Ureter (tissue), 1 donor: ENCODE measurements at places on chromosomes 13 and 19.
A peak's percentile ranks its signal among the peaks of the same experiment; 100 is the strongest.

- DNase-seq, result no peak
These were observed 125.9 kb downstream of the ZDHHC20 start for GRCh38 chr13:21333186-21333585.

GRCh38 chr13:79663435-79663834 lies 182.5 kb downstream of the NDFIP2 start:
- no peak for DNase-seq

DNA sequence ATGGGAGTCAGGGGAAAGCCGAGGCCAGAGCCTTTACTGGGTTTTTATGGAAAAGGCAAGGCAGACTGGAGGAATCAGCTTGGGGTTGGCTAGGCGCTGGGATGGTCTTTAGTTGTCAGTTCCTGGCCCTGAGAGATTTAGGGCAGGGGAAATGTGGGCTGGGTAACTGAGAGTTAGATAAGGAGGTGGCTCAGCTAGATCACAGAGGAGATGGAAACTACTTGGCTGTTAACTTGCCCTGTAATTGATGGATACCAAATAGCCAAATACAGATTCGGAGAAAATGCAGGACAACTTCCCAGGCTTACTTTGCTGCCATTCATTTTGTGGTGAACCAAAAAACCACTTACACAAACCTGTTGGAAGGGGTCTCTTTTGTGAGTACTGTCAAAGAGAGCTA lies 54.0 kb downstream of the LRCH1 start:
- no peak for DNase-seq

DNA sequence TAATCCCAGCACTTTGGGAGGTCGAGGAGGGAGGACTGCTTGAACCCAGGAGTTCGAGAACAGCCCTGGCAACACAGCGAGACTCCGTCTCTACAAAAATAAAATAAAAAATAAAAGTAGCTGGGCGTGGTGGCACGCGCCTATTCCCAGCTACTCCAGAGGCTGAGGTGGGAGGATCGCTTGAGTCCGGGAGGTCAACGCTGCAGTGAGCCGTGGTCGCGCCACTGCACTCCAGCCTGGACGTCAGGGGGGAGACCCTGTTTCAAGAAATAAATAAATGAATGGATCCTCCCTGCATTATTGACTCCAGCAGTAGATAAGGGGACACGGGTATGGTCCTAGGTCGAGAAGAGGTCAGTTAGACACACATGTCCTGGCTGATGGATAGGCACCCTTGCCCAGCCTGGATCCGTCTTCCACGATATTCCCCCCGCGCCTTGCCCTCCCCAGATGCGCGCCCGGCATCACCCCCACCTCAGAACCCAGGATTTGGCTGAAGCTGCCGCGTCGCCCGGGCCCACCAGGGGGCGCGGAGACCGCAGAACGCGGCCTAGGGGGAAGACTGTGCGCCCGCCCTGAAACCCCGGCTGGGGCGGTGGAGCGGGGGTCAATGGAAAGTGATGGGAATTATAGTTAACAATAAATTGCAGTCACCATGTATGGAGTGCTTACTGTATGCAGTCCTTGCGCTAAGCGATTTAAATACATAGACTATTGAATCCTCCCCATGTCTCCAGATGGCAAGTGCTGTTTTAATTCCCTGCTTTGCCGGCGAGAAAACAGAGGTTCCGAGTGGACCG lies 2.1 kb upstream of the HOOK2 start:
- DNase-seq, result peak; percentile 86
